ENCODE measurements at places on chromosomes 11 and 22. TPM values are rescaled to one million over a fixed set of nuclear protein-coding genes. Genes with fewer than 3 reads are reported as not detected.

The SPECC1L gene
- total RNA-seq = 61.6 TPM

The FKBP2 gene
- total RNA-seq = 41.7 TPM

The PLAAT3 gene
- total RNA-seq = 109 TPM

The FIBIN gene
- 0.45 TPM for total RNA-seq

The PANX2 gene
- 5.4 TPM for total RNA-seq

The OR2AT4 gene
- not detected for total RNA-seq

The NLRP6 gene
- total RNA-seq = not detected

The C11orf91 gene
- not detected for total RNA-seq

The PPFIA1 gene
- 73.2 TPM for total RNA-seq

The SCGB1C1 gene
- total RNA-seq = not detected

The DNAJB7 gene
- total RNA-seq = not detected

The MYBPC3 gene
- not detected for total RNA-seq

The CHKA gene
- 86.6 TPM for total RNA-seq

The PYGM gene
- total RNA-seq = 9.7 TPM

The SAA4 gene
- not detected for total RNA-seq

The OR2AG2 gene
- total RNA-seq = 0.17 TPM

The CCDC34 gene
- total RNA-seq = 21.5 TPM

The MCAT gene
- total RNA-seq = 15.8 TPM

The TSGA10IP gene
- total RNA-seq = 1.9 TPM

The PANX3 gene
- not detected for total RNA-seq

The MMP10 gene
- not detected for total RNA-seq

The CCDC87 gene
- total RNA-seq = 1.1 TPM

The SERPIND1 gene
- total RNA-seq = not detected

The MMP12 gene
- not detected for total RNA-seq

The NXPE1 gene
- not detected for total RNA-seq

The VSIG10L2 gene
- total RNA-seq = not detected

The ADAMTS15 gene
- 4.9 TPM for total RNA-seq

The HOATZ gene
- not detected for total RNA-seq

The CCDC88B gene
- 11.2 TPM for total RNA-seq

The WNT7B gene
- total RNA-seq = 0.24 TPM

The C11orf86 gene
- total RNA-seq = 1.2 TPM

The LDLRAD3 gene
- total RNA-seq = 18.6 TPM

Data from H1 (cell line).